ENCODE measurements at places on chromosomes 2 and 18.

GRCh38 chr2:50556934-50557575, 474.9 kb downstream of the NRXN1 start:
- DNase-seq = no peak

DNA sequence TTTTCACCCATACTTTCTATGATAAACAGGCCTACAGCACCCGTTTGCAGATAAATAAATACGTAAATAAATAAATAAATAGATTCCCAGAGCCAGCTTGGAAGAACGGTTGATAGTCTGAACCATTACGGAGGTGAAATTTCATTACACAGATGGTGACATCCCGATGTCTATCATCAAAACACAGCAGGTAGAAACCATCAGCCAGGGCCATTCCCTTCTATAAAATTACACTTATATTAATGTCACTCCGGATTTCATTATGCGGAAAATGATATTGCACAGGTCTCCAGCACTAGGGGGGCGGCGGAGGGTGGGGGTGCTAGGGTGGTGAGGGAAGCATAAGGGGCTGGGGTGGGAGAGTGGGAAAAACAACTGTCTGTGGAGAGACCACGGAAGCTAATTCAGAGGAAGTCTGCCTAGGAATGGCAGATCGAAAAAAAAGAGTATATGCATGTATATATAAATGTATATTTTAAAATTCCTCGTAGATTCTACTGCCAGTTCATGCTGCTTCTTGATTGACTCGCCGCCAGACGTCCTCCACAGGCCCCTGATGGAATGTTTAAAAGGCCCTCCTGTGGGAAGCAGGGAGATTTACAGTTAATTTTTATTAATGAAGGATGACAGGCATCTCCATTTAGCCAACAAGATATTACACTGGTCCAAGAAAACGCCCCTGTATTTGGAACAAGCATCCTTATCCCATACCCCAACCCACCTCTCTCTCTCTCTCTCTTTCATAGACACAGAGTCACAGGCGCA, 1906.0 kb upstream of the PIK3C3 start:
- DNase-seq = no peak

GRCh38 chr2:207123335-207123744, 42.4 kb downstream of the KLF7 start:
- no peak for DNase-seq

GRCh38 chr2:67667054-67667908, 270.1 kb downstream of the ETAA1 start:
- DNase-seq = no peak

GRCh38 chr2:222730366-222730999, 59.0 kb downstream of the MOGAT1 start:
- no peak for DNase-seq

DNA sequence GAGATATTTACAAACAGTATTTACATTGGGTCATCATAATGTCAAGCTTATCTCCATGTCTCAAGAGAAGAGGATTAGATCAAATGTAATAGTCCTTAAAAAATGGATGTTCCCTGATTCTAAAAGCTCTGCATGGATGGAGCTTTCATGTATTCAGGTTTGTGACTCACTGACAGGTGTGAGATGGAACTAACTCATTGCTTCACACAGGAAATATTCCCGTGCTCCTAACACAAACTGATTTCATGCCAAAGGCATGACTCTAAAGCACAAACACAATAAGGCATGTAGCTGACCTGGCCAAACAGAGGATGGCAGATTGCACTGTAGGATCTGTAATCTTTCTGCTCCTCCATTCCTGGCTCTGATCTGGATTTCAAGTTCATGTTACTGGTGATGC, 110.0 kb downstream of the ALK start:
- no peak for DNase-seq

DNA sequence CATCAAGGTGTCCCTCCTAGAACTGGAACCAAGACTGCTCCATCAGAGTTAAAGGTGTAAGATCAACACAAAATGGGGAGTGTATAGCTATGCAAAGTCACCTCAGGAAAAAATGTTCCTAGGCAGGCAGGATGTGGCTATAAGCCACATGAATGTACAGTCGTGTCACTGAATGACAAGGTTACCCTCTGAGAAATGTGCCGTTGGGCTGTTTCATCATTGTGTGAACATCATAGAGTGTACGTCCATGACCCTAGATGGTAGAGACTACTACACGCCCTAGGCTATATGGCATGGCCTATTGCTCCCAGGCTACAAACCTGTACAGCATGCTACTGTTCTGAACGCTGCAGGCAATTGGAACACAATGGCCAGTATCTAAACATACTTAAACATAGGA, 24.5 kb downstream of the TYMS start:
- no peak for DNase-seq

GRCh38 chr18:74390900-74391299, 66.2 kb downstream of the DIPK1C start:
- DNase-seq = no peak

DNA sequence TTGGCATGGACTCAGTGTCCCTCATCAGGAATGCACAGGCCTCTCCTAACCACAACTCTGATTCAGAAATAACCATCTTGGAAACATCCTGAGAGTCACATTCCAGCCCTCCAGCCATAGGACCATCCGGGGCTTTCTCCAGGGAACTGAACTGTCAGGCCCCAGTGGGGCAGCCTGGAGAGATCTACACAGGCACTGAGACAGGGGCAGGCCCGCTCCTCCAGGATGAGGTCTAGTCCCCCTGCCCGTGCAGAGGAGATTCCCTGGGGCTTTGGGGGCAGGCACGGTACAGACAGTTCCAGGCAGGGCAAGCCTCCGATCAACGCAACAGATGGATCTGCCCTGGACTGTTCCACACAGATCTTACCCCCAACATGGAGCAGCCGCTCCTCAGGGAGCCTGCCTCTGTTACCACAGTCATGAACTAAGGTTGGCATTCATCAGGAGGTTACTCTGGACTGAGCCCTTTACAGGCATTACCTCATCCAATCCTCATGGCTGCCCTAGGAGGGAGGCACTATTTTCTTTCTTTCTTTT, 12.0 kb downstream of the KCNK3 start:
- DNase-seq = no peak

GRCh38 chr18:12577848-12578247, 80.1 kb downstream of the SPIRE1 start:
- DNase-seq = no peak

DNA sequence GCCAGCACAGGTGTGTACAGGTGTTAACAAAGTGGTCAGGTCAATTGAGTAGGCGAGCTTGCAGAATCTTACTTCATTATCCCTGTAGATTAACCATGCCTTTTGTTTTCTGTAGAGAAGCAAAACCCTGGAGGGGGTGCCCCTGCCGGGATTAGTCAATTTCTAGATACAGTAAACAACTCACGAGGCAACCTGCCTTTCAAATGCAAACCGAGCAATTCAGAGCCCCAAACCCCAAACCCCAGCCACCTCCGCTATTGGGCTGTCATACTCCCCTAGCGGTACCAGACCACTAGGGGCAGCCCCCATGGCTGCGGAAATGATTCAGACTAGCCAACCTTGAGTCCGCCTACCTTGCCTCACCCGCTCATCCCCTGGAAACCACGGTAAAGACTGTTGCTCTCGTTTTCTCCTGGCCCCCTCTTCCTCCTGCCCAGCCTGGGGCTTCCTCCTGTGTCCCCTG, 61.4 kb upstream of the KIF5C start:
- no peak for DNase-seq

DNA sequence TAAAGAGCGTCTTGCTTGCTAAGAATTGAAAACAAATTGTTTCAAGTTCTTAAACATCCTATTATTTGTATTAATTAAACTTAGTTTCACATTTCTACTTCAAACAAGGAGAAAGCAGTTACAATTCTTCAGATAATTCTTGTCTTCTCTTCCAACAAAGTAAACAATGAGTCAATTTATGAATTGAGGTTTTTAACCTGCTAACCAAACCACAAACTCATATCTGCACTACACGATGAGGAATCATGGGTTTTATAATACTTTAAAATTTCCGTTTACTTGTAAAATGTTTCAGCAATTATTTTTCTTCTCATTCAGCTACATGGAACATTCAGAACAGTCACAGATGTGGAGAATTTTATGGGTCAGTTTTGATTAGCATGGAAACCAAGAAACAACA, 114.2 kb downstream of the SPIRE1 start:
- DNase-seq = no peak

GRCh38 chr18:31380912-31381311, 4.3 kb downstream of the DSG4 start:
- DNase-seq = no peak

DNA sequence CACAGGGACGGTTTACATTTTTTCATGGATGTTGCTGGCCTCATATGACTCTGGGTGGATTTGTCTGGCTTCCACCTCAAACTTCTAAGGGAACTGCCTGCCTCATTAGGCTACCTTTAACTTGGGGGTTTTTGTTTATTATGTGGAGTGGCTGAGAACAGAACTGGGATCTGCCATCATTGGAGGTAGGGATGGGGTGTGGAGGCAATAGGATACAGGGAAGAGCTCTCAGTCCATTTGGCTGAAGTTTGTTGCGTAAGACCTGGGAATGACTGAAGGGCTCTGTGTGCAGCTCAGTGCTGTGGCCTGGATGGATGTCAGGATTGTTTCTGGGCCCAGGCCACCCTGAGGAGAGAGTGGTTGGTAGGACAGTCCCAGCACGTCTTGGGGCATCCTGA, 31.2 kb downstream of the ASB1 start:
- DNase-seq = no peak

DNA sequence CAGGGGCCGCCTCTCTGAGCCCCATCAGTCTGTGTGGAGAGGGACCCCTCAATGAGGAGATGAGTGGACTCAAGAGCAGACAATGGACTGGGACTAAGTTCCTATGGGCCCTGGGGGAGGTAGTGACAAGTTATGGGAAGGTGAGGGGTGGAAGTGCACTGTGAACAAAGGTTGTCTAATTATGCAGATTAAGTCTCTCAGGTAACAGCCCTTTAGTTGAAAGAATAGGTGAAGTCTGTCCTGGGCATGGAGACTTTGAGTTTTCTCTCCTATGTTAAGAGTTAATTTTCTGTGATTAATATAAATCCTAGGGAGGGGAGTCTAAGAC, 243.8 kb downstream of the FAM210A start:
- no peak for DNase-seq

DNA sequence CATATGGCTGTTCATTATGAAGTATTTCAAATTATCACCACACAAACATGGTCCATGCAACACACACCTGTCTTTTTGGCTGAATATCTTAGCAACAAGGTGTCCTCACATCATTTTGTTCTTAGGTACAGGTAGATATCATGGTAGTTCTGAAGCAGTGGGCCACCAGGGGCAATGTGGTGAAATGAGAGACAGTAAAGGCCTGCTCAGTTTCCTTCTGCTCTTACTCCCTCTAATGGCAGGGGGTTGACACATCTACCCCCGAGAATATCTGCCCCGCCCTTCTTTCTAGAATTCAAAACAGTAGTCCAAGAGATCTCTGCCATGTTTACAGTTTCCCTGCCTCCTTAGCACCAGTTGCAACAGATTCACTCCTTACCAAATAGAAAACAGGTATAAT, 147.0 kb upstream of the KLHL14 start:
- DNase-seq = no peak

DNA sequence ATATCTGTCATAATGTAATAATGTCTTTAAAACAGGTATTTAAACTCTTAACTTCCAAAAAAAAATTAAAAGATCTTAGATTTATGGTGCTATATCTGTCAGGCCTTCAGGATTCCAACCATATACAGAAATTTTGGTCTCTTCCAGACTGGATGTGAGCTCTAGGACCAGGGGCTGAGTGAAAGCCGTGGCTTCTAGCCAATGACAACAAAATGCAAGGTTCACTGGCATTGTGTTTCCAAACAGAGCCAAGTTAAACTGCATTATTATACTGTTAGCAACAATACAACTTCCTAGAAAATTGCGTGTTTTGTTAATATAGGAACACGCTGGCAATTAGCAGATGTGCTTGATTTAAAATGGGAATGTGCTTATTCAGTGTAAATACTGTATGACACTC, 809.8 kb upstream of the SOX11 start:
- DNase-seq = no peak

DNA sequence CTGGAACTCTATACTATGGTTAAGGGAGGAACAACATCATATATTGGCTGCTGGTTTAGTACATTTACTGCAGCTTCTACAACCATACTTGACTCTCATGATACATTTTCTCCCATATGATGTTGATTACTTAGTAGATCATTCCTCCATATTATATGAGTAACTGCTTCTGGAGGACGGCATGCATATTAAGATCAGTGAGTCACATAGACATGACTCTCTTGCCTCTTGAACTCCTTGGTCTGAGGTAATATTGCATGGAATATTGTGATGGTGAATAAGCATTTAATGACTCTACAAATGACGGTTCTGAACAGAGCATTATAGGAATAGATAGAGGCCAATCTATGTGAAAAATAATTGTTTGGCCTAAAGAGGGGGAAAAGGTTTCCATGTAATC, 418.8 kb upstream of the SPHKAP start:
- no peak for DNase-seq

GRCh38 chr2:71554706-71555056, 101.3 kb downstream of the DYSF start:
- no peak for DNase-seq

DNA sequence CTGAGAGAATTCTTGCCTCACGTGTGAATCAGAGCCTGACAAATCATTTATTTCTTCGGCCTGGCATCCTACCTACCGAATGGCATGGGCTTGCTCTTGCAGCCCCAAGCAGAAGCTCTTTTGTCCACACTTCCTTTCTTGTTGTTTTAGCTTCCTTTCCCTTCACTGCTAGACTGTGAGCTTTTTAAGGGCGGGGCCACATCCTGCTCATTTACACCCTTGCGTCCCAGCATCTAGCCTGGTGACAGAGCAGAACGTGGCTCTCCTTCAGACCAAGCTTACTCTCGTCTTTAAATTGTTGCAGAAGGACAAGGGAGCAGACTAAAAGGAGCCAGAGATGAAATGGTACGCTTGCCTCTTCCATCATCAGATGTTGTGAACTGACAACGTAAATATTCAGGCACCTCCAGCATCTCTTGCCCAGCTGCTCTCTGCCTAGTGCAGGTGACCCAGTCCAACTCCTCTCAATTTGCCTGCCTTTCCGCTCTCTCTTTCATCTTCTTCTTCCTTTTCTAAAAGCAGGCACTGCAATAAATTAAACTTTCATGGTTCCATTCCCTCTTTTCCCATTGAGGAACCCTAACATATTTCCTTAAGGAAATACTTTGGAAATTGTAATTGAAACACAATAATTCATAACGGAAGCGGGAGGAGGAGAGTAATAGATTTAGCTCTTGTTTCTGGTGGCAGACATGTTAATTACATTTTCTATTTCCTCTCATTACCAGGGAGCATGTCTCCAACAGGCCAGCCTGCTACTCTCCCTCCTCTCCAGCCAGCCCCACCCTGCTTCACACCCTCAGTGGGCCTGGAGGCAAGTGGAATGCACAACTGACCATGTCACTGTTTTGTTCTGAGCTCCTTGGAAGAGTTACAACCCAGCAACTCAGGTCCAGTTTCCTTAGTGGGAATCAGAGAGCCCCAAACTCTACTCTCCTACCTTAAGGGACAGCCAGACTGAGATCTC, 228.1 kb upstream of the TRIB2 start:
- DNase-seq = no peak

DNA sequence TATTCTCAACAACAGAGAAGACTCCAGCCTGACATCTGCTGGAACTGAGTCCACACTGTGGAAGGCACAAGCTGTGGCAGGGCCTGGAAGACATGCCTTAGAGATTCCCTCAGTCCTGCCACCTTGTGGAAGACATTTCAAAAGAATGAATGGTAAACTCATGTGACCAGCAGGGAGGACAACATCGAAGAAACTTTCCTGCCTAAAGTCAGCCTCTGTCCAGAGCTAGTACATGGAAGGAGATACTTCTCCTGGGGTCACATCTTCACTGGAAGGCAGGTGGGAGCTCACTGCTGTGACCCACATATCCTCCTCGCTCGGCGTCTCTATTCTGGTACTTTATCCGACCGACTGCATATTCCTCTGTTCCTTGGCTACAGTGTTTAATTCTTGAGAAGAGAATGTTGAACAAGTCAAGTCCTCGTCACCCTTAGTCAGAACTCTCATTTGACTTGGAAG, 59.5 kb downstream of the PUM2 start:
- DNase-seq = no peak

Data from cortex of kidney (tissue), 1 donor.